Activated T-helper 1 cell treated with anti-CD3 and anti-CD28 coated beads, Interleukin-2, amount 50 U/mL, for 16 hours (primary cell): ENCODE measurements at places on chromosomes 3 and 15.

- no peak for DNase-seq
These were observed 74.8 kb upstream of the POLG start for GRCh38 chr15:89409184-89410038.

DNA sequence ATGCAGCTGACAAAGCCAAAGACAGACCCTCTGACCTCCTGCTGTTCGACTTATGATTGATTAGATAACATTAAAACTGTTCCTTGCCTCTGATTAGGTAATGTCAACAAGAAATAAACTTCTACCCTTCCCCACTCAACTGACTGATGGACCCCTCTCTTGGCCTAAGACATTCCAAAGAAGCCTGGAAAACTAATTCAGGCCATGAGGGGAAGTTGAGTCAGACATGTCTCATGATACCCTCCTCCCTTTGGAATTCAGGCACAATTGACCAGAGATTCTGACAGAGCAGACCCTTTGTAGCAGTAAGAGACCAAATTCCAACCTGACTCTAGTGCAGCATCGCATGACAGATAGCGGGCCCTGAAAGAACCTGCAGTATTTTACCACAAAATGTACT is 354.5 kb downstream of the OCA2 start:
- DNase-seq: no peak

- no peak for DNase-seq
These were observed 31.3 kb upstream of the TMEM115 start for GRCh38 chr3:50390508-50391224.

DNA sequence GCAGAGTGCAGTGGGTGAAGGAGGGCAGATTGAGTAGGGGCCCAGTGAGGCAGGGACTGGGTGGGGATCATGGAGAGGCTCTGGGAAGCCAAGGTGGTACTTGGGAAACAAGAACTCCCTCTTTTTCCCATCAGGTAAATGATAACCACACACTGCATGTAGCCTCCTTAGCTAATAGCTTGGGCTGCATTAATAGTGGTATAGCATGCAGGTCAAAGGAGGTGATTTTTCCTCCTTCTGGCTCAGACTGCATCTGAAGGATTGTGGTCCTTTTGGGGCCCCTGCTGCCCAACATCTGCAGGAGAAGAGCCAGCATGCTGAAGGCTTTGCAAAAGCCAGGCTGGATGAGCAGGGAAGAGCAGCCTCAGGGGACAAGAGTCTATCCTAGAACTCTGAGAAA is 45.4 kb downstream of the PPCDC start:
- no peak for DNase-seq
